ENCODE measurements at places on chromosomes 3 and 15.
A peak's percentile ranks its signal among the peaks of the same experiment; 100 is the strongest.

DNA sequence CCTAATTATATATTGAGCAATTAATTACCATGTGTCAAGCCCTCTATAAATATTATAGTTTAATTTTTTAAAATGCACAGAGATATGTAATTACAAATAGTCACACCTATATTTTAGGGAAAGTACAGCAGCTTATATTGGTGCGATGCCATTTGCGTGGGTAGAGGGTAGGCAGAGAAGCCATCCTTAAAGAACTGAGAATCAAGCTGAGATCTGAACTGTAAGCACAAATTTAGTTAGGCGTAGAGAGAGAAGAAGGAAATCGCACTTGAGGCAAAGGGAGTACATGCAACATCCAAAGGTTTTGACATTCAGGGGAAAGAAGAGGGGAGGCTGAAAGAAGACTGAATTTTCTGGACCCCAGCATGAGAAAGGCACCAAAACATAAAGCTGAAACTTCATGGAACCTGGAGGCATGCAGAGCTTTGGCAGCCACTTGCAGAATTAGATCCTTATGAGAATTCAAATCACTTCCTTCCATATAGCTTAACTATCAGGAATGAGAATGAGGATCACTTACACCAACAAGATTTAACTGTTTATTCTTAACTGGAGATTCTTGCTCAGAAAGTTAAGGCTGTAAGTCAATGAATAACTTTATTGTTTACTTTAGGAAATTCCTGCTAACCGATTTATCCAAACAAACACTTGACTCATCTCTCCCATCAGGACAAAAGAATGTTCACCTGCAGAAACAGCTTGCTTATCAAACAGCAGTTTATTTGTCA, 114.3 kb downstream of the TGFBR2 start:
- DNase-seq = no peak

DNA sequence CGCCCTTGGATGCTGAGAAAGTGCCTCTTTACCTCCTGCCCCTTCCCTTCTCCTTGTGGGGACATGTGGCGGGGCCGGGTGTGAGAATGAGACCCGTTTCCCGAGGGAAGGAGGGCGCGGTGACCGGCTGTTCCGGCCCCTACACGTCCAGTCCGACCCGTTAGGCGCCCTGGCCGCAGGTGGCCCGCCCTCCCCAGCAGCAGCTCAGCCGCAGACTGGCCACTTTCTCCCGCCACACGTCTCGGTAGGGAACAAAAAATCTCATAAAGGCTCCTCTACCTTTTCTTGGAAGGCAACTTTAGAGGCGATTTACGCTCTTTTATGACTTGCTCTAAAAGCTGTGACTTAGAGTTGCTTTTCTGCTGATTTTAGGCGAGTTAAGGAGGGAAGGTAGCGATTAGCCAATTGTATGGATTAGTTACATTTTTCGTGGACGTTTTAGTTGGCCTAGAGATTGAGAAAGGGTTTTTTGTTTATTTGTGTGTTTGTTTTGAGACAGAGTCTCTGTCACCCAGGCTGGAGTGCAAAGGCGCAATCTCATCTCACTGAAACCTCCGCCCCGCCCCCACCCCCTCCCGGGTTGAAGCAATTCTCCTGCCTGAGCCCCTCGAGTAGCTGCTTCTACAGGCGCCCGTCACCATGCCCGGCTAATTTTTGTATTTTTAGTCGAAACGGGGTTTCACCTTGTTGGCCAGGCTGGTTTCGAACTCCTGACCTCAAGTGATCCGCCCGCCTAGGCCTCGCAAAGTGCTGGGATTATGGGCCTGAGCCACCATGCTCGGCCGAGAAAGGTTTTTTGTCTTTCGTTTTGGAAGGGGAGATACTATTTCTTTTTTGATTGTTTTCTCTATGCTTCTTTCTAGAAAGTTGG, 8.3 kb upstream of the PGPEP1L start:
- no peak for DNase-seq

- DNase-seq = no peak
Observed at GRCh38 chr15:30922480-30923311, 19.0 kb downstream of the FAN1 start.

- DNase-seq = no peak
Observed at GRCh38 chr15:71083349-71083748, 31.9 kb upstream of the THSD4 start.

- DNase-seq = peak; percentile 93
Observed at GRCh38 chr3:183697610-183698317, at the start of gene YEATS2. Gene YEATS2 (plus strand): TSS chr3:183697797. CDS start chr3:183715163, 17,366 bp downstream.

GRCh38 chr3:44026220-44026865, 215.3 kb upstream of the TOPAZ1 start:
- no peak for DNase-seq

DNA sequence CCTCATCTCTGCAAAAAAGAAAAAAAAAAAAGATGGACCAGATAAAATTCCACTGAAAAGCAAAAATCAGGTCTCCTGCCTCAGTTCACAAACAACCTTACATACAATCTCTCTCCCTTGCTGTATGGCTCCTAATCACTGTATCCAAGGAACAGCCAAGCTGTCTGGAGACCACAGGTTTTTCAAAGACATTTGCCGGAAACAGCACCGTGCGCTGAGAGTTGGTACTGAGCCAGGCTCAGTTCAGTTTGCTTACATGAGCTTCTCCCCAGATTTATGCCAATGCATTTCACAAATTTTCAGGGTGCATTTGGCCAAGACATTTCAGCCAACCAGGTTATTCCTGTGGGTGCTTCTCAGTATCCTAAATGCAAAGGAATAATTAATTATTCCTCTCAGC, 4.1 kb downstream of the ACP3 start:
- no peak for DNase-seq

- DNase-seq = no peak
Observed at GRCh38 chr15:68781217-68781616, 39.5 kb downstream of the ANP32A start.

DNA sequence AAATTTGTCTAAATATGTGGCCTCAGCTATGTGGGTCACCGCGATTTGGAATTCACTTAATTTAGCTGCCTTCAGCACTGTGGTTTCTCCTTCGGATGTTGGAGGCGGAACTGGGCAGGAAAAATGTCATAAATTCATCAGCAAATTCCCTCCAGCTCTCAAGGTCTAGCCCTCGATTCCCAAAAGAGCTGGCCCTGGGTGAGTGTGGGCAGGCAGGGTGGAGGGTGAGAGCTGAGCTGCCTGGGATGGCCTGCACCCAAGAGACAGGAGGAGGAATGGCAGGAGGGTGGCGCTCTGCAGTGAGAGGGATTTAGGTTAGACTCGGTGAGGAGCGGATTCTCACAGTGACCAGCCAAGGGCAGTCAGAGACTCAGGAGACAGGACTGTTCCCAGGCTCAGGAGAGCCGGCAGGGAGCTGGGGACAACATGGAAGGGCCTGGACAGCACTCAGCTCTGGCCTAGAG, 57.1 kb downstream of the FEM1B start:
- peak; percentile 4 for DNase-seq

- peak; percentile 84 for DNase-seq
Observed at GRCh38 chr15:48112242-48112641, 8.5 kb upstream of the SLC24A5 start.

- no peak for DNase-seq
Observed at GRCh38 chr3:44983484-44983941, 7.5 kb downstream of the EXOSC7 start.

- DNase-seq = no peak
Observed at GRCh38 chr15:82851981-82852511, 42.6 kb downstream of the WHAMM start.

DNA sequence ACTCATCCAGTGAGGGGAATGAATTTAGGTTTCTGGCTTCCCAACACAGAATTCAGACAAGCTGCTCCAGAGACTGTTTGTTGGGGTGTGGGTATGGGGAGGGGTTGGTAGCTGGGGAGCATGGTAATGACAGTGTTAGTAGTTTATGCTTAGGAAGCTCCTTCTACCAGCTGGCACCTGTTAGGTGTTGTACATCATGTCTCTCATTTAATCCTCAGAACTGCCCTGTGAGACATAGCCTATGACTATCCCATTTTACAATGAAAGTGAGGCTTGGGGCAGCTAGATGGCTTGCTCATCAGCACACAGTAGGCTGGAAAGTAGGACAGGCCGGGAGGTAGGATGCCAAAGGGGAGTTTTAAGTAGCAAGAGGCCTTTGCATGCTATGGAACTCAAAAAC, 2.5 kb downstream of the EIF4E3 start:
- no peak for DNase-seq

DNA sequence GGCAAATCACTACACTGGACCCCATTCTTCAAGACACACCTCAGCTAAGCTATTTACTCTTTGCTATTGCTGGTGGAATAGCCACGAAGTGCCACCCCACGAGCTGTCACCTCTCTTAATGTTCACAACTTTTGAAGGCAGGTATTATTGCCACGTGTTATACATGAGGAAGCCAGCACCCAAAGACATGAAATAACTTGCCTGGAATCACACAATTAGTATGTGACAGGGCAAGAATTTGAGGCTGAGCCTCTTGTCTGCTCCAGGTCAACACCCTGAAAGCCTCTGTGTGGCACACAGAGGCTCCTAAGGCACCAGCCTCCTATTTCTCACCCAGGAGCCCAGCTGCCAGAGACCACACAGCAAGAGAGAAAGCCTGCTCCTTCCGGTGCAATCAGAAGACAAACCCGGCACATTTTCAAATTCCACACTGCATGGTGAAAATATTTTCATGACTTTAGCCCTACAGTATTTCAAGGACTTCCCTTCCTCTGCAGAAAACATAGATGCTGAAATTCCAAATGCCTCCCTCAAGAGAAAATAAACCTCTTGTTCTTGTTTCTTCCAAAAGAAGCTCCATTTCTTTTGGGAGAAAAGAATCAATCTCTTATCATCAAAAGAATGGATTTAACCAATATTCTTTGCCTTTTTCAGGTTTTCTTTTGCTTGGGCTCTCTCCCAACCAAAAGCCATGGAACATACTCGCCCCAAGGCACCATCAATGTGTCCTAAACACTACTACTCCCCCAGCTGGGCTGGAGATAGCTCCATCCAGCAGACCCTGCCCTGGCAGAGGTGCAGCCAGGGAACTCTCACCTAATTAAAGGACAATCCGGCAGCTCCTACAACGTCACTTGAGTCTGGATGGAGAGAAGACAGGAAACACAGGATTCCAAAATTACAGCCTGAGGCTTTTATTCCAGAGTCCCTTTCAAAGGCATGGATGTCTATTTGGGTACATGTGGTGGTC, 84.7 kb upstream of the THBS1 start:
- DNase-seq = no peak

- peak; percentile 66 for DNase-seq
Observed at GRCh38 chr15:76197703-76198455, 113.4 kb downstream of the ETFA start.

- DNase-seq = peak; percentile 59
Observed at GRCh38 chr3:71710906-71711494, 14.2 kb downstream of the EIF4E3 start.

DNA sequence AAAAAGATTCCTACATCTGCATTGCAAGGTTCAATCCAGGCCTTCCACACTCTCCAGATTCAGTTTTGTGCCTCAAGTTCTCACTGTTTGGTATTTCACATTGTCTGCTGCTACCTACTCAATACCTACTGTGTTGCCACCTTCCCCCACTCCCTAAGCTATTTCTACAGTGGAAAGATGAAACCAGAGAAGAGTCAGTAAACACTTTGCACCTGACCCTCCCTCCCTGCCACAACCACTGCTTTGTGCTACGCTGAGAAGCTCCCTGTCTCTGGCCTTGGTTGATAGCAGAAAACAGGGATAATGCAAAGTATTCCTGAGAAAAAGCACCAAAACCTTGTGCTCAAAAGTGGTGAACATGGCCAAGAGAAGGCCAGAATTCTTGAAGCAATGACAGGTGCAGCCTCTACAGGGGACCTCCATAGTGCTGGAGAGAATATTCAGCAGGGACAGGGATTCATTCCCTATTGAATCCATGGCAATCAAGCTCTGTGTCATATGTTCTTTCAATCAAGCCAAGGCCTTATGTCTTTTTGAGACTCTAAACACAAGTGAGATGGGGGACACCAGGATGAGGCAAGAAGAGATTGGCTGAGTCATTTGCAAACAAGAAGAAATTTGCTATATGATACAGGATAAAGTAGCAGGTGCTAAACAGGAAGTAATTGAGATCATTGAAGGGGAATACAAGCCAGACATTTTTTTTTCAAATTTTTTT, 83.5 kb upstream of the LIPC start:
- DNase-seq = peak; percentile 76

DNA sequence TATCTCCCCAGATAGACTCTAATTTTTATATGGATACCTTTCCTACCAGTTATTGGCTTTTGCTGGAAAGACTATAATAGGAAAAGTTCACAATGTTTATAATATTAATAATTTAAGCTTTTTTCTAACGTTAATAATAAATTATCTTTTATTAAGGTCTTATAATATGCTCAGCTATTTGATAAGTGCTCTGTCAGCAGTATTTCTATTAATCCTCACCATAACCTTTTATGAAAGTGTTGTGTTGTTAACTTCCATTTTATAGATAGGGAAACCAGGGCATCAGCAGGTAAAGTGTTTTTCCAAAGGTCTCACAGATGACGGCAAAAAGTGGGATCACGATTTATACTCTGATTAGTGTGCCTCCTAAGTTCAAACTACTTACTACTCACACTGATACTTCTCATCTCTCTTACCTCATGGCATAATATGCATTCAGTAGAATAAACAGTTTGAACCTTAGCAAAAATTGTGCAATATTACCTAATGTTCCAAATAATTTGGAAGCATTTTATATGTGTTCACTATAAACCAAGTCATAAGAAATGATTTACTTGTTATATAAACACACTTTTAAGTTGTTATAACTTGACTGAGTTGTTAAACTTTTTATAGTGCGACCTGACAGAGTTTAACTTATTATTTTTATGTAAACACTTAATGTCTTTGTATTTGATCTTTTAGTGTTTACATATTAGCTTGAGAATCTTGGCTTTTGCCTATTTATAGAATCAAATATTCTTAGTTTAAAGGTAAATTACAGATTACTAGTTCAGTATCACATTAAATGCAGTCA, 274.9 kb upstream of the DCBLD2 start:
- no peak for DNase-seq

DNA sequence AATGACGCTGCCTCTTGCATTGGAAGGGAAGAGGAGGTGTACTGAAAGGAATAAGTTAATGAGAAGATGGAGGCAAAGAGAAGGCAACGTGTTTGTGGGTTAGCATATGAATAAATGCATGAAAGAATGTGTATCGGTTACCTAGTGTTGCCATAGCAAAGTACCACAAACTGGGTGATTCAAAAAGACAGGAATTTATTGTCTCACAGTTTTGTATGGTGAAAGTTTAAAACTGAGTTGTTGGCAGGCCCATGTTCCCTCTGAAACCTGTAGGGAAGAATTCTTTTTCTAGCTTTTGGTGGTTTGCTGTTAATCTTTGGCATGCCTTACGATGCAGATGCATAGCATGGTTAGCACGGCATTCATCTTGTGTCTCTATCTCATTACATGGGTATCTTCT, 729.9 kb downstream of the MECOM start:
- DNase-seq = no peak

GRCh38 chr3:111986800-111987199, 8.0 kb downstream of the ABHD10 start:
- DNase-seq = no peak

- no peak for DNase-seq
Observed at GRCh38 chr3:54916732-54917131, 11.1 kb downstream of the LRTM1 start.

DNA sequence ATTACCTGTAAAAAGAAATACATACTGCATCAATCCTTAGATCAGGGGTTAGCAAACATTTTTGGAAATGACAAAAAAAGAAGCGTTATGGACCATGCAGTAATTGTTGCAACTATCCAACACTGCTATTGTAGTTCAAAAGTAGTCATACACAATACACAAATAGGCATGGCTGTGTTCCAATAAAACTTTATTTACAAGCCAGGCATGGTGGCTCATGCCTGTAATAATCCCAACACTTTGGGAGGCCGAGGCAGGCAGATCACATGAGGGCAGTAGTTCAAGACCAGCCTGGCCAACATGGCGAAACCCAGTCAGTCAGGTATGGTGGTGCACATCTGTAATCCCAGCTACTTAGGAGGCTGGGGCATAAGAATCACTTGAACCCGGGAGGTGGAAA, 124.8 kb downstream of the DLG1 start:
- DNase-seq = no peak
